ENCODE measurements at places on chromosomes 2 and 18.

GRCh38 chr2:12708508-12709206 is 8.1 kb upstream of the TRIB2 start:
- DNase-seq = no peak

GRCh38 chr2:205878999-205879762 is 196.9 kb downstream of the NRP2 start:
- peak; percentile 85 for DNase-seq

- DNase-seq = no peak
Measured at GRCh38 chr2:179932786-179933185, 71.4 kb upstream of the ZNF385B start.

GRCh38 chr2:9914384-9915065 is 37.0 kb upstream of the GRHL1 start:
- DNase-seq = no peak

GRCh38 chr2:19207452-19207851 is 151.0 kb downstream of the OSR1 start:
- no peak for DNase-seq

GRCh38 chr2:190159453-190159852 is 96.9 kb upstream of the MSTN start:
- no peak for DNase-seq

DNA sequence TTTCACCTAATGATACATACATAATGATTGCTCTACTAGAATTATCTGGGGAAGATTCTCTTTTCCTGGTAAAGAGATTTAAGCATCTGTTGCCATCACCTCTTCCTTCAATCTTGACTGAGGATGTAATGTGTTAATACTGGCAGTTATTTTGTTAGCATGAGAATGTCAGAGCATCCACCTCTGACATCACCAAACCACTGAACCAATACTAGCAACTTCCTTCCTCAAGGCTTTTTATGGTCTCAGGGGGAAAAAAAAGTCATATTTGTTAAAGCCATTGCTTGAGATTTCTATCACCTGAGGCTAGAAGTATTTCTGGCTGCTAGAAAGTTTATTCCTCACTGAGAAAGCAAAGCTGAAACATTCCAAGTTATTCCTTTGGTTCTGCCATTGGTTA is 48.5 kb downstream of the DSEL start:
- no peak for DNase-seq
